ENCODE measurements at places on chromosomes 7 and 10. TPM values are rescaled to one million over a fixed set of nuclear protein-coding genes. Genes with fewer than 3 reads are reported as not detected.

DNA sequence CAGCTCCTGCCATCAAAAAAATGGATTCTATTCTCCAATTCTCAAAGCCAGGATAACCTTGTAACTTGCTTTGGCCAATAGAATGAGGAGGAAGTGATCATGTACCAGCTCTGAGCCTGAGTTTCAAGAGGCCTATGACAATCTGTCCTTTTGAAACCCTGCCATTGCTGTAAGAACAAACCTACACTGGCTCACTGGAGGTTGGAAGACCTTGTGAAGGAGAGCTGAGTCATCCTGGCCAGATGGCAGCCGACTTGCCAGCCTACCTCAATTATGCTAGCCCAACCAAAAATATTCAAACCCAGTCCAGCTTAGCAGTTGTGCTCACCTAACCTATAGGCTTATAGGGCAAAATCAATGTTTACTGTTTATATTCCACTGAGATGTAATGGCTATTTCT, 93.0 kb downstream of the HGF start:
- DNase-seq: no peak

DNA sequence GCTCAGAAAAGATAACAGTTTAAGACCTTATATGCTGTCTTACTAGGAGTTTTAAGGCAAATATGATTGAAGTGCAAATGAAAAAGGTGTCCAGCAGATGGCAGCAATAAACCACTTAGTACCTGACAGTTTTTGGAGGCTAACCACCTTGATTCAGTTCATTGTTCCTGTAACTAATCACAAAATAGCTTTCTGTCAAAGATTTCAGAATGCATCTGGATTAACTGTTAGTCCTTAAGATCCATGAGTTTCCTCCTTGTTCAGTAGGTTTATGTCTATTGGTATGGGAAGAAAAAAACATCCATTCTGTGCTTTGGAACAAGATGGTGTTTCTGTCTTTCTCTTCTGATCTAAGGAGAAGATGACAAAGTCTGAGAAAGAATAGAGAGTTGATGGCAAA, 46.6 kb downstream of the CCSER2 start:
- DNase-seq: peak; percentile 20

DNA sequence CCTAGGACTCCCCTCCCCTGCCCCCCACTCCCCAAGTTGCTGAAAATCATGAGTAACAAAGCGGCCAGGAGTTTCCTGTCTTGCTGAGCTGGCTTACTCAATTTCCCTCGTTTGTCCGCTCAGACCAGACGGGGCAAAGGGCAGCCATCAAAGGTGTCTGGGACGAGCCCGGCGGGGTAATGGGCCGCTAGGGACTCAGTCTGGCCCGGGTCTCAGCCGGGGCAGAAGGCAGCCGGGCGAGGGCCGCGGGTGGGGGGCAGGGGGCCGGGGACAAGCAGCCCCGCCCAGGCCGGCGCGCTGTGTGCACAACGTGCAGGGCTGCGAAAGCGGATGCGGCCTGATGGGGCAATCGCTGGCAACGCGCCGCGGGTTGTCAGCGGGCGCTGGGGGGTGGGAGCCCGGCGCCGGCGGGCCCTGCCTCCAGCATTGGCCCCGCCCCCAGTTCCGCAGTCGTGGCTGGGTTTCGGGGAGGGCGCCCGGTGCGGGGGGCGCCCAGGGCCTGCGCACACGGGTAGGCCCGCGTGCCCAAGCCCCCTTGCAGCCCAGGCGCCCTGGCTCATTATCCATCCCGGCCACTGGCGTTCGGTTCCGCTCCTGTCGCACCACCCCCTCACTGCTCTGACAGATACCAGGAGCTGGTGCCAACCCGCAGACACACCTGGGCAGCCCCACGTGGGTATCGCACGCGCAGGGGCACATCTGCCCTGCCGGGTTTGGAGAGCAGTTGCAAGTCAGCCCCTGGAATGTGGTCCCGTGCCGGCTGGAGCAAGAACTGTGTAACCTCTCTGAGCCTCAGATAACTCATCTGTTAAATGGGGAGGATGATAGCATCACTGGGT, 35.1 kb downstream of the DNAJB12 start:
- peak; percentile 83 for DNase-seq

GRCh38 chr10:23065181-23065948, 30.0 kb upstream of the MSRB2 start:
- no peak for DNase-seq

- DNase-seq: no peak
Observed at GRCh38 chr10:102335184-102335583, 60.3 kb upstream of the NFKB2 start.

- peak; percentile 21 for DNase-seq
Observed at GRCh38 chr7:157411580-157411979, 74.8 kb downstream of the DNAJB6 start.

GRCh38 chr7:84085147-84085546, 109.4 kb downstream of the SEMA3A start:
- DNase-seq: no peak

DNA sequence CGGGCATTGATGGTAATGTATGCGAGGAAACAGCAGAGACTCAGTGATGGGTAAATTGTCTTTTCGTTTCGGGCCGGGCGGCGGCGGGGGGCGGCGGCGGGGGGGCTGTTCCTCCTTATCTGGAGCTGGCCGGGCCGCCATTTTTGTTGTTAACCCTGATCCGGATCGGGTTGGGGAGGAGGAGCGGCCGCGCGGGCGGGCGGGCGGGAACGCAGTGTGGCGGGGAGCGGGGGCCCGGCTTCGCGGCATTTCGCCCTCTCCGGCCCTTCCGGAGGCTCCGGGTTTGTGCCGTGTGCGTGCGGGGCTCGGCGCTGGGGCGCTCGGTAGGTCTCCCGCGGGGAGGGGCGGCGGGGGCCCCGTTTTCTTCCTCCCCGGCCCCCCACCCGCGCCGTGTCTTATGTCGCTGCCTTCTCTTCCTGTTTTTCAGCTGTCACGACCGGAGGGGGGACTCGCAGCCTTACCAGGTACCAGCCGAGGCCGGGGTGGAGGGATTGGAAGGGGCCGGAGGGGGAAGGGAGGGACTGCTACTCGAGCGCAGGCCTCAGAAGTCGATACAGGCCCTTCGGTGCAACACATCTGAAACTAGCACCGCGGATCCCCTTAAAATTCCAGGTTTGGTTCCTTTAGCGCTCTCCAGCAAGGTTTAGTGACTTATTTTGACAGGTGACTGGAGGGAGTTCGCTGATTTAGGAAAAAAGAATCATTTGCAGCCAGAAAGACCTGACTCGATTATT, 820 bp downstream of the WAC start:
- DNase-seq: peak; percentile 51

GRCh38 chr7:36966039-36966438, 241.7 kb upstream of the AOAH start:
- DNase-seq: no peak

DNA sequence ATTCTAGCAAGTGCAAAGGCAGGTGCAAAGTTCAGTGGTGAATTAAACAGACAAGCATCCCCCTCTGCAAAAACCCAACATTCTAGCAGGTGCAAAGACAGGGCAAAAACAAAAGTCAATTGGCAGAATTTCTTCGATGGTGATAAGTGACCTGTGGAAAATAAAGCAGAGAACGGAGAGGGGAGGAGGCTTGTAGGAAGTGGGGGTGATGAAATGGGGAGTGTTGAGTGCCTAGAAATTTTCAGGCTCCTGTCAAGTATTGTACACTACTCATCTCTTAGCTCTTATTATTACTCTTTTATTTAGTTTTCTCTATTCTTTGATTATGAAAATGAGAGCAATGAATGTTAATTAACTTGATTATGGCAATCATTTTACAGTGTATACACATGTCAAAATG, 2.4 kb upstream of the CD36 start:
- no peak for DNase-seq

DNA sequence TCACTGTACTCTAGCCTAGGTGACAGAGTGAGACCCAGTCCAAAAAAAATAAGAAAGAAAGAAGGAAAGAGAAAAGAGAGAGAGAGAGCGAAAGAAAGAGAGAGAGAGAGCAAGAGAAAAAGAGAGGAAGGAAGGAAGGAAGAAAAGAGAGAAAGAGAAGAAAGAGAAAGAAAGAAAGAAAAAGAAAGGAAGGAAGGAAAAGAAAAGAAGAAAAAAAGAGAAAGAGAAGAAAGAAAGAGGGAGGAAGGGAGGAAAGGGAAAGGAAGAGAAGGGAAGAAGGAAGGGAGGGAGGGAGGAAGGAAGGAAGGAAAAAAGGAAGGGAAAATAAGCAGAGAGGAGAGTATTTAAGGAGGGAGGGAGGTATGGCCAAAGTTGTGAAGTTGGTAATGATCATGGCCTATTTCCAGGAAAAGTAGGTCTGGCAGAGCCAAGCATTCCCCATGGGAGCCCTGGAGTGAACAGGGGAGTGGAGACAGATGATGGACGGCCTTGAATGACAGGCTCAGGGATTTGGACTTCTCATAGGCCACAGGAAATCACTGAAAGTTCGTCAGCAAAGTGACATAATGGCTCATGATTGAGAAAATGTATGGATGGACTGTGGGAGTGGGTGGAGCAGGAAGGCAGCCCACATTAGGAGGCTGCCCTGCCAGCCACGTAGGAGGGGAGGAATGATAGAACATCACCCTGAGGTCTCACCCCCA, 44.8 kb upstream of the CUX1 start:
- DNase-seq: no peak

DNA sequence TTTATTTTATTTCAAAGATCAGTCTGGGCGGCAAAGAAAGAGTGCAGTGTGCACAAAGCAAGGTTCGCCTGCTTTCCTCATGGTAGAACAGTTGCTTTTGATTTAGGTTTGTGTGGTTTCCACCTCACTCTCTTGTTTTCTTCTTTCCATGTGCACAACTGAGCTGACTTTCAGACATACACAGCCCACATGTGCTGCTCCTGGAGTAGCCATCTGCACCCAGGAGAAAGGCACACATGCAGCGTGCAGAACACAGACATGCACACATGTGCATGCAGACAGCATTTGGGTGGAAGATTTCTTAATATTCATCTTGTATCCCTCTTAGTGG, 302.1 kb downstream of the FZD1 start:
- no peak for DNase-seq

- DNase-seq: no peak
Observed at GRCh38 chr10:63520500-63521415, at the start of gene REEP3. Gene REEP3 (plus strand): TSS chr10:63521401. CDS start chr10:63521546, 145 bp downstream.

GRCh38 chr10:36504758-36505157, 620.6 kb upstream of the ANKRD30A start:
- DNase-seq: no peak

- DNase-seq: no peak
Observed at GRCh38 chr7:73941836-73942551, 81.0 kb downstream of the TMEM270 start.

- no peak for DNase-seq
Observed at GRCh38 chr7:45918556-45918955, 2.5 kb downstream of the IGFBP3 start.

GRCh38 chr7:110386006-110386405, 704.9 kb upstream of the LRRN3 start:
- DNase-seq: no peak

- DNase-seq: no peak
Observed at GRCh38 chr7:154287356-154287755, 235.2 kb downstream of the DPP6 start.

DNA sequence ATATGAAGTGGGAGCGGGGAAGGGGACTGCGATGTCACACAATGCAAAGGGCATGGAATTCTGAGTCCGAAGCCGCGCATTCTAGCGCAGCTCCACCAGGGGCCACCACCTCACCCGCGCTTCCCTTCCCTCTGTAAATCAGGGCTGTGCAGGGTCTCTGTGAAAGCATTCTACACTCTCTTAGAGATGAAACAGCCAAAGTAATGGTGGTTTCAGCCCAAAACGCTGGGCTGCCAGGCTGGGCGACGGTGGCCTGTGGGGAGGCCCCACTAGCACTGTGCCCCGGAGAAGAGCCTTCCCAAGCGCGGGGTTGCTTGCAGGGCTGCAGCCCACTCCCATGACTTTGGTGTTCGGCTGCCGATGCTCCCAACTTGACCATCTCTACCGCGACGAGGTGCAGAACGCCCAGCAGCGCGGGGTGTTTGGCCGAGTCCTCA, 11.4 kb downstream of the ATG9B start:
- no peak for DNase-seq

DNA sequence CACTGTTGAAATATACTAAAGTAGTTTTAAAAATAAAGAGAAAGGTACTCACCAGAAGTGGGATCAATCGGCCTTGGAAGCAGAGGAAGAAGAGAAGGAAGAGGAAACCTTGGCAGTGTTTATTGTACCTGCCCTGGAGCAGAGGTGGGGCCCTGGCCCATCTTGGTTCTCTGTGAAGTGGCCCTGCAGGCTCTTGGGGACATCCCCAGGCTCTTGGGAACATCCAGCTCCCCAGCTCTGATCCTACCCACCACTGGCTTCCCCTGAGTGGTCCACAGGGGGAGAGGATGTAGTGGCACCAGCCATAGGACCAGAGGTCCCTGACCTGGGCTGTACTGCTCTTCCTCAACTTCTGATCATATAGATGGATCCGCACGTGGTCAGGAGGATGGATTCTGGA, 22.3 kb upstream of the RET start:
- DNase-seq: no peak

DNA sequence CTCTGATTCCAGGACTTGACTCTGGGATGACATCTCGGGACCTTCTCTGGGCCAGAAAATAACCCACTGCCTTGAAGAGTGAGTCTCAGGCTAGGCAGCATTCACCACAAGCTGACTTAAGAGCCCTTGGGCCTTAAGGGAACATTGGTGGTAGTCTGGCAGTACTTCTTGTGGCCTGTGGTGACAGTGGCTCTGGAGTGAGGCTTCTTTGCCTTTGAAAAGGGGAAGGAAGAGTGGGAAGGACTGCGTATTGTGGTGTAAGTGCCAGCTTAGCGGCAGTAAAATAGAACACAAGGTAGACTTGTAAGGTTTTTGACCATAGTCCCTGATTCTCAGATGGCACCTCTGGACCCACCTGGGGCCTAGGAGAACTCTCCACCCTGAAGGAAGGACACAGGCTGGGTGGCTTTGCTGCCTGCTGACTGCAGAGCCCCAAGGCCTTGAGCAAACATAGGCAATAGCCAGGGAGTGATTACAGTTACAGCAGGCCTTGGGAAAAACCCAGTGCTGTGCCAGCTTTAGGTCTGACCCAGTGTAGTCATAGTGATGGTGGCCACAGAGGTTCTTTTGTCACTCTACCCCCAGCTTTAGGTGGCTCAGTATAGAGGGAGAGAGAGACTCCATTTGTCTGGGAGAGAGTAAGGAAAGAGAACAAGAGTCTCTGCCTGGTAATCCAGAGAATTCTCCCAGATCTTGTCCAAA, 483.9 kb downstream of the SH2D4B start:
- no peak for DNase-seq

DNA sequence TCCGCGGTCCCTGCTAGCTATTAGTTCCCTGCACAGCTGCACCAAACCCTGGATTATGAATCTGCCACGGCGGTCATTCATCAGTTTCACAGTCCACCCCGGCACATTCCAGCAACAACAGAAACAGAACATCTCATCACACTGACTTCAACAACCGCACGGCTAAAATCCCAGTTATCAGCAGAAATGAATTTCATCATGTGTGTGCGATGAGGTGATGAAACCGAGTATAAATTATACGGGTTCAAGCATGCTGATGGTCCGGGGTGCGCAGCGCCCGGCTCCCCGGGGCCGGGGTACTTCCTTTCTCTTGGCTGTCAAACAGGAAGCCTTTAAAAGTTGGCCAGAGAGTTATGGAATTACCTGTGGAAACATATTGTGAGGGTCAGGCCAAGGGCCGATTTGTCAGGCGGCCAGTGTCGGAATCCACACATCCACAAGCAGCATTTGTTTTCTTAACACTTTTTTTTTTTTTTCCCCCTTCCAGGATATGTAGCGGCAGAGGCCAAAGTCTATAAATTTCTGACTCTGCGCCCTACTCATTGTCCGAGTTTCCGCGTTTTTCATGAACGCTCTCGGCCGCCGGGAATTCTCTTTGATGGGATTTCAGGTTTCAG, 420.9 kb upstream of the MGMT start:
- no peak for DNase-seq

RP9 gene
- 30.9 TPM for total RNA-seq

NUTM2A gene
- total RNA-seq: not detected

TMEM176B gene
- 0.58 TPM for total RNA-seq

SMO gene
- total RNA-seq: 0.25 TPM

FBXL13 gene
- total RNA-seq: 1.1 TPM

PTPRN2 gene
- 0.66 TPM for total RNA-seq

PLA2G12B gene
- total RNA-seq: not detected
